MCF 10A (cell line): ENCODE measurements at places on chromosomes 12 and 14. TPM values are rescaled to one million over a fixed set of nuclear protein-coding genes. Genes with fewer than 3 reads are reported as not detected.

STK38L gene
- 18.1 and 19.9 TPM in 2 replicates for total RNA-seq

CPNE6 gene
- not detected in 2 replicates for total RNA-seq

GLIPR1L1 gene
- not detected in 2 replicates for total RNA-seq

BIN2 gene
- total RNA-seq: not detected in 2 replicates

KLHL33 gene
- 0.14 TPM in 1 of 2 replicates, not detected in the other for total RNA-seq

PDZRN4 gene
- total RNA-seq: not detected in 2 replicates

KRT79 gene
- not detected in 2 replicates for total RNA-seq

MYH7 gene
- total RNA-seq: not detected in 2 replicates

DNA sequence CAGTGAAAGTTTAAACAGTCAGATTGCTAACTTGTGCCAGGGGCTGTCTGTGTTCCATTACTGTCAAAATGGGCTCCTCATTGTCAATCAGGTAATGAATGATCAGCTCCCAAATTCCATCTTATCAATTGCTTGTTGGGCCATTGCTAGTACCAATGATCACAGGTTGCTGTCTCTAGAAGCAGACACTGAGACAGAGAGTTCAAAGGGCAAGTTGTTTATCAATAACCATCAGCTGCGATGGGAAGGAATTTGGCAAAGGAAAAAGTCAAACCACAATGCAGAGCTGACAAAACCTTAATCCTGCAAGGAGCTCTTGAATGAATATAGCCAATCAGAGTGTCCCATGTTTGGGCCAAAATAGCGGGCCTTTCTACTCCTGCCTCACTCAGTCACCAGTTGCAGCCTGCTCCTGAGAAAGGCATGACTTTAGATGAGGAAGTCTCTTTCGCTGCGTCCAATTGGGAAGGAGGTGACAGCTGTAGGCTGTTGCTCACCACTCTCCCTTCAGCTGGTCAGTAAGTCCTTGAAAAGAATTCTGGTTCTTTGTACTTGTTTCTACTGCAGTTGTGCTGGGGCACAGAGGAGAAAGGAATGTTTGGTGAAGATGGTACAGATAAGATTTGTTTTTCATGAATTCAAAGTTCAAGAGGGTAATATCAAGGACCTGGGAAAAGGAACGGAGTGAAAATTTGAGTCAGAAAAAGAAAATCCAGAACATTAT, 179.2 kb upstream of the PDE3A start:
- DNase-seq: no peak

GRCh38 chr14:81120501-81120900, 100.3 kb downstream of the GTF2A1 start:
- DNase-seq: no peak

GRCh38 chr12:30546121-30546520, 149.5 kb downstream of the IPO8 start:
- DNase-seq: peak; percentile 40

DNA sequence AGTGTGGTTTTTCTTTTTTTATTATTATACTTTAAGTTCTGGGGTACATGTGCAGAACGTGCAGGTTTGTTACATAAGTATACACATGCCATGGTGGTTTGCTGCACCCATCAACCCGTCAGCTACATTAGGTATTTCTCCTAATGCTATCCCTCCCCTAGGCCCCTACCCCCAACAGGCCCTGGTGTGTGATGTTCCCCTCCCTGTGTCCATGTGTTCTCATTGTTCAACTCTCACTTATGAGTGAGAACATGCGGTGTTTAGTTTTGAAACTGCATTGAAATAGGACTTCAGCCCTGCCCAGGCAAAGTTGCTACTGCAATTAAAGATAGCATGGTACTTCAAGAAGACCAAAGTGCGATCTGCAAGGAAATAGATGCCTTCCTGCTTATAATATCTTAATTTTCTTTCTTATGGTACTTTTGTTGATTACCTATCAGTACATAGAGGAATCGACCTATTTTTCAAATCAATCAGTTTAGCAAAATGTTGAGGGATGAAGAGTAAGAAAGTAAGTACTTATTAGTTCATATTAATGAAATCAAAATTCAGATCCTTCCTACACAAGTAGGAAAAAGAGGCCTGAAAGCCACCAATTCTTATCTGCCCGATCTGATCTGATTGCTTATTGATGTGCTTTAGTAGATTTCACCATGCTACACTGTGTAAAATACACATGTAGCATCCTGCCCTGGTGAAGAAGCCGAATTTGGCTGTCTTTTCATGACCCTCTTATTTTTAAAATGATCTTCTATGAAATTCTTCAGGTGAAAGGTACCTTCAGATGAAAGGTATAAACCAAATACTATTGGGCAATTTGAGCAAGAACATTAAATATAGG, 1.6 kb downstream of the LTA4H start:
- DNase-seq: peak; percentile 26

DNA sequence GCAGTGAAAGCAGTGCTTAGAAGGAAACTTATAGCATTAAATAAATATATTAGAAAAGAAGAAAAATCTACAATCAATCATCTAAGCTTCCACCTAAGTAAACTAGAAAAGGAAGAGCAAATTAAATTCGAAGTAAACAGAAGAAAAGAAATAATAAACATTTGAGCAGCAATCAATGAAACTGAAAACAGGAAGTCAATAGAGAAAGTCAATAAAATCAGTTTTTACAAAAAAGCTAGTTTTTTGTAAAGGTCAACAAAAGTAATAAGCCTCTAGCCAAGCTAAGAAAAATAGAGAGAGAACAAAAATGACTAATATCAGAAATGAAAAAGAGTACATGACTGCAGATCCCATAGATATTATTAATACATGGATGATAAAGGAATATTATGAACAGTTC, 34.2 kb upstream of the KTN1 start:
- no peak for DNase-seq

DNA sequence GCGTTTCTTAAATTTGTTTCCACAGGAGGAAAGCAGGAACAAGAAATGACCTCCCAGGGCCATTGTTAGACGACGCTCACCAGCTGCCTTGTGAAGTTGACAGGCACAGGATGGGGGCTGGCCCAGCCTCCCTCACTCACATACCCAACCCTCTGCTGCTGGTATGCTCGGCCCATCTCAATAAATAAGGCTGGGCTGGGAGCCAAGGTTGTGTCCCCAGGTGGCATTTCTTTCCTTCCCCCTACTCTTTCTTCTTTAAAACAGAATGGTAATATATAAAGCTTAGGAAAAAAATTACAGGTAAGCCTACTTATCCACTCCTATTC, 93.0 kb downstream of the ACTN1 start:
- no peak for DNase-seq

DNA sequence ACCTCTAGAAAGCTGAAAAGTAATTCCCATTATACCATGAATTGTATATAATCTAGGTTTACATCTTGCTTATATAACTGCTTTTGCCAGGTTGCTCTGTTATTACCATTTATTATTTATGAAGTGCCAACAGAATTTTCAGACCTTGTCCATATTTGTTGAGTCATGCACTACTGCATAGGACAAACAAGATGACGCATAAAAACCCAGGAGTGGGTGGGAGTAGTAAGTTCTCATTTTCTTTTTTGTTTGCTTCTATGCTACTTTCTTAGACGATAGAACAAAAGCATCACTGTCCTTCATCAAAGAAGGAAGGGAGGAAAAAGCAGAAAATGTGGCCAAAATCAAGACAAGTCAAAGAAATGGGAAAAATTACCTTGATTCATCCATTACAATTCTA, 119.0 kb upstream of the RASSF8 start:
- DNase-seq: peak; percentile 68

DNA sequence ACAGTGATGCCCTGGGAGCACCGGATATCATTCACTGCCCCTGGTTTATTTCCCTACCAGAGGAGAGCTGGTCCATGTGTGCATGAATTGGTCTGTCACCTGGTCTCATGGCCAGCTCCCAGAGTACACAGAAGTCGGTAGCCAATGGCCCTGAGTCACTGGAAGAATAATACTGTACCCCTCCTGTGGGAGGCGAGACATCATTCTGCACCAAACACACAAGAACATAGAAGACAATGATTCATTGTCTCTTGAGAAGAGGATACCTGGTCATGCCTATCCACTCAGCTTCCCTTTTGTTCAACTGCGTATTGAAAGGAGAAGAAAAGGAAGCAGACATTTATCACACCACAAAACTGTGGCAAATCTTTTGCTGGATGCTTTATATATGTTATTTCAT, 216.2 kb downstream of the DPF3 start:
- no peak for DNase-seq

GRCh38 chr12:20154052-20154451, 214.3 kb upstream of the PDE3A start:
- no peak for DNase-seq

DNA sequence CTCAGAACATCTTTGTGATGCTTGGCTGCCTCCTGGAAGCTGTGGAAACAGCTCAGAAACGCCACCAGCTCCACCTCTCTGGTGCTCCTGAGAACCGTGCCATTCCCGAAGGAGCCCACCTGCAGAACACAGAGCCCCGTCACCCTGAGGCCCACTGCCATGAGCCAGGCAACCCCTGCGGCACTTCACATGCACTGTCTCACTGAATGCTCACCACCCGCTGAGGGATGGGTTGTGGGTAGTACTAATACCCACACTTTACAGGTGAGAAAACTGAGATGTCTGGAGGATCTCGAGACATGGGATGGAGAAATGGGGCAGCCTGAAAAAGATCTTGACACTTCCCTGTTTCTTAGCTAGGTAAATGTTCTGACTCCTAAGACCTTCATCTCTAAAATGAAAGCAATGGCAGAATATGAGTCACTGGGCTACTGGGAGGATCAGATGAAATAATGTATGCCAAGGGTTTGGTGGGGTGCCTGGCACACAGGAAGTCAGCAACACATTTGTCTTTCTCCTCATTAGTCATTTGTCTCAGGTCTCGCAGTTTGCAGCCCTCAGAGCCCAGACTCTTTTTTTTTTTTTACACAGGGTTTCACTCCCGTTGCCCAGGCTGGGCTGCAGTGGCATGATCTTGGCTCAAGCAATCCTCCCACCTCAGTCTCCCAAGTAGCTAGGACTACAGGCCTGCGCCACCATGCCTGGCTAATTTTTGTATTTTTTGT, 5.3 kb downstream of the OASL start:
- DNase-seq: peak; percentile 93

DNA sequence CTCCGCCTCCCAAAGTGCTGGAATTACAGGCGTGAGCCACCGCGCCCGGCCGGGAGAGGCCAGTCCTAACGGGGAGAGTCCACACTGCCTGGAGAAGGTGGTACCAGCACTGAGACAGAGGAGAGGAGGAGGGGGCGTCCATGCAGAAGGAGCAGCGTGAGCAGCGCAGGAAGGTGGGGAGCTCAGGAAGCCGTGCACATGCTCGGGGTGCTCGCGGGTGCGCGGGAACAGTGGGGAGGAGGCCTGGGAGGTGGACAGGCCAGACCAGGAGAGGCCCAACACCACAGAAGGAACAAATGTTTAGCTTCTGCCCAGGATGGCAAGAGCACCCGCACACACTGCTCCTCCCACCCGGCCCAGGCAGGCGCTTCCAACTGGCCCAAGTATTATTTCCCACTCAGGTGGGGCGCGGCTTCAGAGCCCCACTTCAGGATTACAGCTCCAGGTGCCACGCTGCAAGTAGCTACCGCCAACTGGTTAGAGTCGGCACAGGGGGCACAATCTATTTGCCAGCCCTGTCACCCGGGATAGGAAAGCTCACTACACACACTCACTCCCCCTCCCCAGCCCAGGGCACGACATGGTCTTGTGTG, 80.8 kb upstream of the BCL11B start:
- DNase-seq: no peak

DNA sequence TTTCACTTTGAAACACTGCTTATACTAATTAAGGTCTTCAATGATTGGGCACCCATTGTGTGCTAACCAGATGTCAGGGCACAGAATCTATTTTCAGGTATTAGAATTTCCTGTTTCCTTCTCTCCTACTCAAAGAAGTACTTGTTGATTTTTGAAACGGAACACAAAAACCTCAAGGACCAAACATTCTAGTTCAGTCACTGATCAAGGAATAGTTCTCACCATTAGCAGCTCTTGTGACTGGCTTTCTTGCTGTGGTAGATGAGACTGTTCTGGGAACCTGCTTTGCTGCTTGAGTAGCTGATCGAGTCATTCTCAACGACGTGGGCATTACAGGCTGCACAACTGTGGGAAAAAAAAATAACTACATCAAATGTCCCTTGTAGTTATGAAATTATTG, 11.0 kb downstream of the DLGAP5 start:
- no peak for DNase-seq

GRCh38 chr14:34966413-34966812, 16.4 kb upstream of the SRP54 start:
- DNase-seq: no peak

- peak; percentile 88 for DNase-seq
These were observed 53.3 kb upstream of the CERS5 start for GRCh38 chr12:50220363-50220995.

- DNase-seq: no peak
These were observed 1.1 kb upstream of the SPATS2 start for GRCh38 chr12:49366096-49366651.

GRCh38 chr12:44523828-44524227, 352.3 kb downstream of the NELL2 start:
- no peak for DNase-seq

GRCh38 chr12:82788594-82788993, 101.9 kb downstream of the TMTC2 start:
- DNase-seq: no peak
